Natural killer cell (primary cell): ENCODE measurements at places on chromosomes 1 and 21.

DNA sequence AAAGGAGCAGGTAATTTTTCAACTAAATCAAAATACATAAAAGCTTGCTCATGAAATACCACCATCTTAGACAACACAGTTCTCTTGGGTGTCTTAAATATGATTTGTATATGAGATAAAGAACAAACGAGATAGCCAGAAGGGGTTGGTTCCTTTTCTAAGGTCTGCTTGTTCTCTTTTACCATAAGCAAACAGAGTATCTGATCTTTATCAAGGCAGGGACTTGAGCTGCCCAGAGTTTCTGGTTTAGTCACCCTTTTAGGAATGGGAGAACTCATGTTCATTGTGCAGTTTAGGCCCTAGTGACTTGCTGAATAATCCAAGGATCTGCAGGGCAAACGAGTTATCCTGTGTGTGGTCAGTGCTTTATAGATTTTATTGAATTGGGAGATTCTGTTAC is 3.0 kb upstream of the SUCO start:
- peaks cover 6% of the 10 kb centered on the region for H3K4me1 ChIP-seq
- no peaks in the 10 kb centered on the region for H3K27me3 ChIP-seq
- no peak for DNase-seq
- H3K4me3 ChIP-seq: no peak overlapping the region
- H3K27ac ChIP-seq: no peak overlapping the region

DNA sequence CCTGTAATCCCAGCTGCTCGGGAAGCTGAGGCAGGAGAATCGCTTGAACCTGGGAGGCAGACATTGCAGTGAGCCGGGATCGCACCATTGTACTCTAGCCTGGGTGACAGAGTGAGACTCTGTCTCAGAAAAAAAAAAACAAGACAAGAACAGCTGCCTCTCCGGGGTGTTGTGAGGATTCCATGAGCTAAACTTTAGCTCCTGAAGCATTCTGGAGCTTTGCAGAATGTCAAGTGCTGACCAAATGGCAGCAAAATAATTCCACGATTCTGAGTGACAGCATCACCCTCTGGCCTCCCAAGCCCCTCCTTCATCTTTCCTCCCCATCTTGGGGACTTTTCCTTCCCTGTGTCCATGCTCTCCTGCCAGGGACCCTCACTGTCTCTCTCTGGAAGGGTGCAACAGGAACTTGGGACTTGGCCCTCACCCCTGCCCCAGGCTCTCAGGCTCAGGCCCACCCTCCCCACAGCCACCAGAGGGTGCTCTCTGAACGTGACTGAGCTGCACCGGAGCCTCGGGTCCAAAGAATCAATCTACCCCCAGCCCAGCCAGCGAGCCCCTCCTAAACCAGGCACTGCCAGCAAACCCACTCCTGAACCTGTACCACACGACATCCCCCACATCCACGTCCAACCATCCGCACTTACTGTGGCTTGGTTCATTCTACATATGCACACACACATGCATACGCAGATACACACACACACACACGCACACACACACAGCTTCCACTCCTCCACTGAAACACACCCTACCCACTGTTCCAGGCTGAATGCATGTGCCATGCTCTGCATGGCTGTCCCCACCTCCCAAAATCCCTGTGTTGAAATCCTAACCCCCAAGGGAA is 45.7 kb downstream of the ACOT7 start:
- DNase-seq: peak; percentile 65
- no peaks in the 10 kb centered on the region for H3K36me3 ChIP-seq
- H3K4me3 ChIP-seq: peak overlapping the region; percentile 1
- H3K27ac ChIP-seq: peak overlapping the region; percentile 91

GRCh38 chr1:10398278-10398733 is 558 bp upstream of the PGD start:
- peaks cover 5% of the 10 kb centered on the region for H3K36me3 ChIP-seq
- H3K4me1 ChIP-seq: peaks cover 18% of the 10 kb centered on the region
- H3K27ac ChIP-seq: peak overlapping the region; percentile 10
- no peaks in the 10 kb centered on the region for H3K27me3 ChIP-seq
- peak overlapping the region; percentile 80 for H3K4me3 ChIP-seq
- no peak for DNase-seq

GRCh38 chr1:227058321-227058751 is 118.2 kb downstream of the COQ8A start:
- no peaks in the 10 kb centered on the region for H3K27me3 ChIP-seq
- no peaks in the 10 kb centered on the region for H3K36me3 ChIP-seq
- DNase-seq: no peak

GRCh38 chr21:14088391-14088790 is 122.4 kb downstream of the LIPI start:
- no peaks in the 10 kb centered on the region for H3K4me1 ChIP-seq
- DNase-seq: no peak
- no peaks in the 10 kb centered on the region for H3K27me3 ChIP-seq
- no peak overlapping the region for H3K4me3 ChIP-seq
- no peaks in the 10 kb centered on the region for H3K36me3 ChIP-seq

DNA sequence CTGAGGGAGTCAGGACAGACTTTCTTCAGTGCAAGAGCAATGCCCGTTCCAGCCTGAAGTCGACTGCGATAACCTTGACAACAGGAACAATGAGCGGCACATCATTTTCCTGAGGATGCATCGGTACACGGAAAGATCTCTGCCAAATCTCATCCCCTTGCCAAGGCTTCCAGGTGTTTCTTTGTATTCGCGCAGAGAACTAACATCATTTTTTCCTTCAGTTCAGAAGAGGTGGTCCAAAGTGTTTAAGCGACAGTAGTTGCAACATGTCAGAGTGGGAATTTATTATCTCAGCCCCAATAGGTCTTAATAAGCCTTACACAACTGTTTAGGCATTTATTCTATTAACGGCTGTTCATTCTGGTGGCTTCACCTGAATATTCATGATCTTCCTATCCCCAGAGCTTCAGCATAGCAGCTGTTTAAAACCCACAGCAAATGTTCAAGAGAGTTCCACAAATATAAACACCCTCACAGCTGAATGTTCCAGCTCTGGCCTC is 129.7 kb upstream of the NFIA start:
- no peaks in the 10 kb centered on the region for H3K36me3 ChIP-seq
- H3K4me1 ChIP-seq: peaks cover 7% of the 10 kb centered on the region
- no peak overlapping the region for H3K27ac ChIP-seq
- no peaks in the 10 kb centered on the region for H3K27me3 ChIP-seq

DNA sequence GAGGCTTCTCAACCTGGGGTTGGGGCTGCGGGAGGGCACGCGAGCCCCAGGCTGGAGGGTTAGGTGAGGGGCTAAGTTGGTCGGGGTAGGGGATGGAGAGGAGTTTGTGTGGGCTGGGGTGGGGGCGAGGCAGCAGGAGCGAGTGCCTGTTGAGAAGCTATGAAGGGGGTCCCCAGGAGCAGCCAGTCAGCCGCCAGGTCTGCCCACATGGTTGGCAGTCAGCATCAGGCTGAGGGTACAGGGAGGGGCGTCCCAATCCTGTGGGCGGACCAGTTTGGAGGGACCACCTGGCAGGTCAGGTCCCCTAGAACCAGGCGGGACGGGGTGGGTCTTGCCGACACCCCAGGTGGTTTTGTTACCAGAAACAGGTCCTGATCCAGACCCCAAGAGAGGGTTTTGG is 400 bp upstream of the TRIM17 start:
- DNase-seq: no peak
- H3K36me3 ChIP-seq: no peaks in the 10 kb centered on the region
- H3K4me1 ChIP-seq: peaks cover 17% of the 10 kb centered on the region
- no peak overlapping the region for H3K27ac ChIP-seq

DNA sequence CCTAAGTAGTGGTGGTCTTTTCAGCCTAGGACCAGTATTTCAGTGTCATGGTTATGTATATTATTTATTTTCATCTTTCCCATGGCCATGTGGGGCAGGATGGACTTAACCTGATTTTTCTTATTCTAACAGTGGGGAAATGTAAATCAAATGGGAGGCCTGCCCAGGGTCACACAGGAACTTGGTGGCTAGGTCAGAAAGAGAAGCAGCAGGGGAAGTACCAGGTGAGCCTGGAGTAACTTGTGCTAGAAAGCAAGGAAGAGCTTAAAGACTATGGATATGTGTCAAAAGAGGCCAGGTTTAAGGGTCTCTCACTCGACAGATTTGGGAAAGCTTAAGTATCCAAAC is 936 bp downstream of the ZFP69B start:
- no peak for DNase-seq
- peaks cover 12% of the 10 kb centered on the region for H3K4me1 ChIP-seq
- no peaks in the 10 kb centered on the region for H3K36me3 ChIP-seq
- H3K27ac ChIP-seq: peak overlapping the region; percentile 75
- no peak overlapping the region for H3K4me3 ChIP-seq
- no peaks in the 10 kb centered on the region for H3K27me3 ChIP-seq

- no peaks in the 10 kb centered on the region for H3K4me1 ChIP-seq
- peak; percentile 85 for DNase-seq
- H3K4me3 ChIP-seq: no peak overlapping the region
- H3K27ac ChIP-seq: no peak overlapping the region
Measured at GRCh38 chr1:179706339-179706941, 36.7 kb upstream of the FAM163A start.

- no peaks in the 10 kb centered on the region for H3K36me3 ChIP-seq
- no peaks in the 10 kb centered on the region for H3K4me1 ChIP-seq
- no peaks in the 10 kb centered on the region for H3K27me3 ChIP-seq
- H3K27ac ChIP-seq: no peak overlapping the region
- no peak for DNase-seq
Measured at GRCh38 chr21:33658919-33659567, 16.7 kb downstream of the ITSN1 start.

GRCh38 chr1:202643397-202644218 is 66.6 kb downstream of the SYT2 start:
- no peaks in the 10 kb centered on the region for H3K36me3 ChIP-seq
- H3K27me3 ChIP-seq: peaks cover 45% of the 10 kb centered on the region
- no peak overlapping the region for H3K4me3 ChIP-seq
- H3K27ac ChIP-seq: no peak overlapping the region
- peaks cover 30% of the 10 kb centered on the region for H3K4me1 ChIP-seq
- DNase-seq: peak; percentile 38

DNA sequence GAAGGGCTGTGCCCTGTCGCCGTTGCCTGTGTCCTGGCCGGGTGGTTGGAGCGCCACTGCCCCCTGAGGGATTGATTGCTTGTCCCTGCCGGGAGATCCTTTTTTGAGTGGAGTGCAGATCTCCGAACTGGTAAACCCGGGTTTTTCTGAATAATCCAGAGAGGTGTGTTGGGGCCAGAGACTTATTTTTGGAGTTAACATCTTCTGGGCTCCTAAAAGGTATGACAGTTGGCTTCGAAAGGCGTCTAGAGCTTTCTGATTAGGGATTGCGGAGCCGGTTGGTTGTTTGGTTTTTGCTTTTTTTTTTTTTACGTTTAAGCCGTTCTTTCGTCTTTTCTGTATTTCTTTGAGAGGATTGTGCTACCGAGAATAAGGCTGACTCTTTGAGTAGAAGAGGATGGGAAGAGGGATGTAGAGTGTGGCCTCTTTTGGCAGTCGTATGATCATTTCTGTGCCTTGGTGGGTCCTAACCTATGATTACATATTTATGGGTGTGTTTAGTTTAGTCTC is 756 bp downstream of the RLF start:
- peak overlapping the region; percentile 91 for H3K4me3 ChIP-seq
- H3K4me1 ChIP-seq: peaks cover 11% of the 10 kb centered on the region
- H3K36me3 ChIP-seq: no peaks in the 10 kb centered on the region
- H3K27ac ChIP-seq: peak overlapping the region; percentile 99

- H3K36me3 ChIP-seq: no peaks in the 10 kb centered on the region
- H3K4me1 ChIP-seq: peaks cover 14% of the 10 kb centered on the region
- no peak overlapping the region for H3K27ac ChIP-seq
- DNase-seq: no peak
- no peak overlapping the region for H3K4me3 ChIP-seq
- peaks cover 3% of the 10 kb centered on the region for H3K27me3 ChIP-seq
Measured at GRCh38 chr1:205263580-205264190, 35.9 kb downstream of the TMCC2 start.

GRCh38 chr1:4150262-4150661 is 250.2 kb upstream of the C1orf174 start:
- no peak for DNase-seq
- H3K27ac ChIP-seq: no peak overlapping the region
- H3K4me3 ChIP-seq: no peak overlapping the region
- H3K36me3 ChIP-seq: no peaks in the 10 kb centered on the region
- H3K27me3 ChIP-seq: no peaks in the 10 kb centered on the region

DNA sequence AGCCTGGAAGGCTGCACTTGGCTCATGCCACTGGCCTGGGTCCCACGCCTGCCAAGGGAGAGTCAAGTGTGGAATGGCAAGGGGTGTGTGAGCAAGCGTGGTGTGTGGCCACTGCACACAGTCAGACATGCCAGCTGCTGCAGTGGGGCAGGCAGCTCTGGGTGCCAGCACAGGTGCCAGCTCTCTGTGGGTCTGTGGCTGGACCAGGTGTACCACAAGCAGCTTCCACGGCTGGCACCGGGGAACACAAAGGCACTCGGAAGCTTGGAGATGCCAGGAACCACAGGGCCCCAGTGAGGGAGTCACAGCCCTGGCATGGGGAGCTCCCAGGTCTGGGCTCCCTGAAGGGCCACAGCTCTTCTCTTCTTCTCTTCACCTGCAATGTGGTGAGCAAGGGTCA is 34.8 kb downstream of the ACTL8 start:
- H3K27ac ChIP-seq: no peak overlapping the region
- no peaks in the 10 kb centered on the region for H3K36me3 ChIP-seq
- H3K4me1 ChIP-seq: no peaks in the 10 kb centered on the region
- no peak for DNase-seq
- H3K27me3 ChIP-seq: peaks cover 2% of the 10 kb centered on the region
- no peak overlapping the region for H3K4me3 ChIP-seq

- H3K4me1 ChIP-seq: no peaks in the 10 kb centered on the region
- no peak for DNase-seq
- H3K36me3 ChIP-seq: no peaks in the 10 kb centered on the region
- no peaks in the 10 kb centered on the region for H3K27me3 ChIP-seq
- no peak overlapping the region for H3K4me3 ChIP-seq
Measured at GRCh38 chr1:29365906-29366670, 129.8 kb downstream of the PTPRU start.

DNA sequence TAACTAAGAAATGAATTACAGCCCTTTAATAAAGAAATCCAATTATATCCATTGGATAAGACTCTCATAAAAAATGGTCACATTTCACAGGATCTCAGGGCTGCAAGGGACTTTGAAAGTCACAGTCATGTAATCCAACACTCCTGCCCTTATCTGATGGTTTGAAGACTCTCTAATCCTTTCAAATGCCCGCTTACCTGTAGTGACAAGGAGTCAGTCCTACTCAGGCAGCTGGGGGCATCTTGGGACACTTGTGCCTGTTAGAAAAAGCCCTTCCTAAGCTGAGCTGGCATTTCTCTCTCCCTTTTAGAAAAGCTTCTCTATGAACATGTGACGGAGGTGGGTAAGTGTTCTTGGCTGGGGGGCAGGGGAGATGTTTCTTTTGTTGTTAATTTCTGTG is 11.0 kb upstream of the ZNF691 start:
- H3K36me3 ChIP-seq: no peaks in the 10 kb centered on the region
- no peak overlapping the region for H3K4me3 ChIP-seq
- no peaks in the 10 kb centered on the region for H3K27me3 ChIP-seq
- H3K27ac ChIP-seq: no peak overlapping the region
- no peak for DNase-seq
- no peaks in the 10 kb centered on the region for H3K4me1 ChIP-seq

- no peaks in the 10 kb centered on the region for H3K4me1 ChIP-seq
- H3K27ac ChIP-seq: no peak overlapping the region
- H3K36me3 ChIP-seq: no peaks in the 10 kb centered on the region
- H3K27me3 ChIP-seq: no peaks in the 10 kb centered on the region
- H3K4me3 ChIP-seq: no peak overlapping the region
- DNase-seq: no peak
Measured at GRCh38 chr1:229841230-229841629, 215.2 kb downstream of the URB2 start.
